COLO829 (cell line): ENCODE measurements at places on chromosomes 7 and 10.

DNA sequence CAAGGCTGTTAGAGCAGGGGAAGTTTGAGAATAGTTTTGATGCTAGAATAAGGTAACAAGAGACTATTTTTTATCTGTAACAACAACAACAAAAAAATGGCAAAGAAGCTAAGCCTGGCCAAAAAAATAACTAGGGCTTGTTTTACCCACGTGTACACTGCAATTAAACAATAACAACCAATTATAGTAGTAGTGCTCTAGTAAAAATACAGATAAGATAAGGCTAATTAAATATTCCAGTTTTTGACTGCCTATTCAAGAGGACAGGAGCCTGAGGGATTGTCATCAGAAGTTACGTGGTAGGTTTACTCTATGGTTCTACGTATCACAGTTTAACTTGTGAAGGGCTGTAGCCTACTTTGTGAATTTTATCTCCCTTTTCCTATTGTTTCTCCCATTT, 29.2 kb downstream of the PCGF5 start:
- no peak for DNase-seq

- DNase-seq = no peak
These were observed 23.0 kb upstream of the RHEB start for GRCh38 chr7:151542606-151543130.

DNA sequence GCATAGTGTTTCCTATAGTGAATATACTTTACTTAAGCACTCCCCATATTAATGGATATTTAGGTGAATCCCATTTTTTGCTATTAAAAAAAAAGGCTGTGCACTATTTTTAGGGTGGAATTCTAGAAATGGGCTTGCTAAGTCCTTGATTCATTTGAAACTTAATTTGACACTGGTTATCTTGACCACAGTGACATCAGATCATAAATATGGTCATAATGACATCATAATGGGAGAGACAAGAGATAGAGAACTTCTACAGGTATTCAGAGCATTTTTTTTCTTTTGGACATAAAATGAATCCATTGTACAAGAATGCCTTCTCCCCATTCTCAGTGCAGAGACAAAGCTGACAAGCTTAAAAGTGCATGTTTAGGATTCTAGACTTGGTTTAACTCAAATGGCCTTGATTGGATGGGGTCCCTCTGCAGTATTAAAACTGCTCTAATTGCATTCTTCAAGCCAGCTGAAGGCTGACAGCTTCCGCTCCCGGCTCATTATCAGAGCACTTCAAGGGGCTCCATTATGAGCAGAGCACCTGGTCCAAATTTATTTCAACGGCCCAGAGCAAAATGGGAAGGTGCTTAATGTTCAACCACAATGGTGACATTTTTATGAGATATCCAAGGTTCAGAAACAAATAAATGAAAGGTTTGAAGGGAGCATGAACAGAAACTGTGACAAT, 104.8 kb downstream of the JAZF1 start:
- DNase-seq = no peak

GRCh38 chr10:126908225-126908624, 3.0 kb downstream of the DOCK1 start:
- no peak for DNase-seq
